Caco-2 (cell line): ENCODE measurements at places on chromosomes 2 and 18. TPM values are rescaled to one million over a fixed set of nuclear protein-coding genes. Genes with fewer than 3 reads are reported as not detected.

Gene CCBE1
- 0.09 and 0.44 TPM in 2 replicates for total RNA-seq

Gene MDH1B
- 0.34 and 0.39 TPM in 2 replicates for total RNA-seq

Gene RTP5
- not detected in 2 replicates for total RNA-seq

Gene C2orf92
- total RNA-seq = 9.4 and 10.2 TPM in 2 replicates

DNA sequence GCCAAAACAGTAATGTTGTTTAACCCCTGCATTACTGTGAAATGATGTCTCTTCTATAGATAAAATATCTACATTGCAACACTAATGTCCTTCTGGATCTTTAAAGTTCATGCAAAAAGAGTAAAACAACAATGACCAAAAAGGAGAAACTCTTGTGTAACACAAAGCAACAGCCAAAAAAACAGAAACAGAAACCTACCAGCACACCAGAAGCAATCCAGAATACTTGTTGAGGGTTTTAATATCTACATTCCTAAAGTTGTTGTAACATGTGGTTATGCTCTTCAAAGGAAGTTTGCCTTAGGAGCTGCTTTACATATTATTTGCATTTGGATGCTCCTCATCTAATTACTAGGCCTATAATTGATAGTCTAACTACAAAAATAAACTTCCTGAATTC lies 157.2 kb downstream of the BABAM2 start:
- no peak for DNase-seq

- no peak for DNase-seq
Observed at GRCh38 chr2:10047616-10048500, 4.5 kb downstream of the KLF11 start.

DNA sequence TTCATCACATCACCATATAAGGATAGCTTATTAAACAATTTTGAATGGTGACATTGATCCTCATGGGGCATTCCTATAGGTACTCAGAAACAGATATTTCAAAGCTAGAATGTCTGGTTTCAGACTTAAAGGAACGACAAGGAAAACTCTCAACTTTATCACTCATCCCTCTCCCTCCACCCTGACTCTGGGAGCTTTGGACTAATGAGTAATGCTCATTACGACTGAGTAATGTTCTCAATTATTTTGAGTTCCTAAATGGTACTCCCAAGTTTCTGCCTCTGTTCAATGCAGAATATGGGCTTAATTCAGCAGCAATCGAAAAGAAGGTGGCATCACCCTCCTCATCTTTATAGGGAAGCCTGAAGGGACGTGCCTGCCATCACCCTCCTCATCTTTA lies 43.4 kb downstream of the RFX8 start:
- DNase-seq = no peak

- no peak for DNase-seq
Observed at GRCh38 chr2:232027530-232027929, 66.0 kb downstream of the DIS3L2 start.

DNA sequence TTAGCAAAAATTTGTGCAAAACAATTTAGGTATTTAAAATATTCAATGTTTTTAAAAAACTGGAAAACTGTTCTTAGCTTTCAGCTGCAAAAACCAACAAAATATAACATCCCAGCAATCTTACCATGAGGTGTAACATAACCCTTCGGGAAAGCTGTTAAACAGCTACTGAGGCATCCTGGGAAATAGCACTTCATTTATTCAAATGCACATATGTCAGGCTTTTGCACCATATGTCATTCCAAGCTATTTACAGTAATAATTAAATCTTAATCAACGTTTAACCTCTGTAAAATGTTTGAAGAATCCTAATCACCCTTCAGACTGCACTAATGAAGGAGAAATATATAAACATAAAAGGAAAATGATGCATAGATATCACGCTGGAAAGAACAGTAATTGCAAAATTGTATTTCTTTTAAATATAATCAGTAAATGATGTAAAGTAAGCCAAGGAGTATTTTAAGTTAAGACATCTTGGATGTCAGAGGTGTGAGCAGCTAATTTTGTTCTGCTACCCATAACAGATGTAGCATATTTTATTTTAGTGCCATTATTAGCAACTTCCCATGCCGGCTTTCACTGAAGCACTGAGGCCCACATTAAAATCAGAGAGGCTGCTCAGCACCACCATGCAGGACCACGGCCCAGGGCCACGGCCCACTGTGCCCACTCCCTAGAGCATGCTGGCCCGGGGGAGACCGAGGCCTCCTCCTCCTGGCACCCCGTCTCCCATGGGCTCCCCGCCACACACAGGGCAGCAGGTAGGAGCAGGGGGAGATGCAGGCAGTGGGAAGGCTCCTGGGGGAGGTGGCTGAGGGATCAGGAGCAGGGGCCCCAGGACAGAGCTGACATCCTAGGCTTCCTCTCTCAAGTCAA lies 30.9 kb downstream of the EMX1 start:
- DNase-seq = no peak
